ENCODE measurements at places on chromosomes 12 and 14.

DNA sequence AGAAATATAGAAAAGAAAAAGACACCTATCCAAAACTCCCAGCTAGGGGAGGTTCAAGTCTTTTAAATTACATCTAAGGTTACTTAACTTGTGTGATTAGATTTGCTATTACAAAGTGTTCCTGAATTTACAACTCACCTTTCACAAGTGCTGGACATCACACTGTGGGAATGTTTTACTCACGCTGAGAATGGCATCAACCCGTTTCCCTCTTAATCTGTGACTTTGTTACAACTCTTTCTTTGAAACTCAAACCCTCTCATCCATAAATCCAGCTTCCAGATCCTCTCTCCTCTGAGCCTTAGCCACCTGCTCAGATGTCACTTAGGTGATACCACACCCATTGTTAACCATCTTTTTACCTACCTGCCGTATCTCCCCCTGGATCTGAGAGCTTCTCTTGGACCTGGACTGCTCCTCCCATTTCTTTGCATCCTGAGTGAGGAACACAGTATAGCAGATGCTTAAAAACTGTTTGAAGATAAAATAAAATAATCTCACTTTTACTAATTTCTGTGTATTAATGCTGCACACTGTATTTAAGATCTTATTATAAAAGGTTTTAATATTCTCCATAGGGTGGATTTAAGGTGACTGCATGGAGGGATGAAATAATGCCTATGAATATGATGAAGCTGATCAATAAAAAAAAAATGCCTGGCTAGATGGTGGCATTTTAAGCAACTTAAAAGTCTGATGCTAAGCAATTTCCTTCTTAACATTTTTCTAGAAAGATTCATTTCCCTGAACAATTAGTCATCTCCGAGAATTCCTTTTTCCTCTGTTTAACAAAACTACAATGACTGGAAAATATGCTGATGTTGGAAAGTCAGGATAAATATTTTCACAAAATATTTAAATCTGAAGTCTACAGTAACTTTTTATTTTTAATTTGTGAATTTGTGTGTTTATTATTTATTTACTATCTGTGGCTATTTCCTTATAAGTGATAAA lies 39.1 kb upstream of the NAP1L1 start:
- no peak for DNase-seq

DNA sequence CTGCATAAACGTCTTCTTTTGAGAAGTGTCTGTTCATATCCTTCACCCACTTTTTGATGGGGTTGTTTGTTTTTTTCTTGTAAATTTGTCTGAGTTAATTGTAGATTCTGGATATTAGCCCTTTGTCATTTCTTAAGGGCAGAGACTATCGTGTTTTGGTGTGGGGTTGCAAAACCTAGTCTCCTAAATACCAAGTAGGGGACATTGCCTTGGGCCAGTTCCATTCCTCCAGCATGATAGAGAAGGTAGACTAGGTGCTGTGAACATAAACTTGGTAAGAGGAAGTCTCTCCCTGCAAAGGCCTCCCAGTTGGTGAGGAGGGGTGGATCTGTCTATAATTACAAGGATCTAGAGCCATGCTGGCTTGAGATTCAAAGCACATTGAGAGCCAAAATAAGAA lies 390.7 kb downstream of the VRK1 start:
- DNase-seq = no peak

- no peak for DNase-seq
Measured at GRCh38 chr12:130972586-130972950, 18.9 kb downstream of the ADGRD1 start.

DNA sequence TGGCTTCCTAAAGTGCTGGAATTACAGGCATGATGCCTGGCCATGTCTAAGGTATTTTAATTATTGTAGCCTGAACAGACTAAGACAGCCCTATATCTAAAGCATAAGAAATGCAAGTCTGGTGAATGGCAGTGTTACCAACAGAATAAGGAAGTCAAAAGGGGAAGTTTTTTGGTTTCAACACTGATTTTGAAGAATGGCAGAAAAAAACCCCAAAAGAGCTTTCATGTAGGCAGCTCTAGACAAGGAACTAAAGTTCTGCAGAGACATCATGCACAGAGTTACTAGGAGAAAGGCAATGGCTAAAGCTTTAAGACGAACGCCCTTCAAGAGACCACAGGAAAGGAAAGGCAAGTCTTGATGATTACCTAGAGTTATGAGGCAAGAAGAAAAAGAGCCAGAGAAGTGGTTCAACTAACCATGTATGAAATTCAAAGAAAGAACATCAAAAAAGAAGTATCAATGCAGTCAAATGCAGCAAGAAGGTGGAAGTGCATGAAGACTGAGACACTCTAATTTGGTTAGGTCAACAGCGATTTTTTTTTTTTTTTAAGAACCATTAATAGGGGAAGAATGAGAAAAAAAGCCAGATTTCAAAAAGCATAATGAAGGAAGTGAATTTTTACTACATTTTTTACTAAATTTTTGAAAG lies 50.8 kb downstream of the RPS6KA5 start:
- DNase-seq = no peak

GRCh38 chr12:64390275-64390851 lies at the start of gene C12orf56:
Gene C12orf56, minus strand, starts transcription at chr12:64390758. Its CDS starts 193 bp downstream, at chr12:64390565.
- DNase-seq = no peak

- DNase-seq = no peak
Measured at GRCh38 chr12:52279422-52280318, 5.2 kb downstream of the KRT86 start.

DNA sequence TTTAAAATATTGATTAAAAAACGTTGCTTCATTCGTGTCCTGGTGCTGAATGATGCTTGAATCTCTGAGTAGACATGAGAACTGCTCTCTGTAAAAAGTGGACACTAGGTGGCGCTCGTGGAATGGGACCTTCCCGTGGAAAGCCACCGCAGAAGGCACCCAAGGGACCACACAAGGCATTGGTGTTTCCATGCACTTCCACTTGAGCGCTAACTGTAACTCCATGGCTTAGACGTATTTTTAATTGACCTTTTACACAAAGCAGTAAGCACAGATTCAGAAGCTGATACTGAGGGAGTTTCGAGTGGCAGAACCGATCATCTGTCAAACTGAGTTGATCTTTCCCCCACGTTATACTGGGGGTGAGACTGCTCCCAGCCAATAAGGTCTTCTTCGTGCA lies 135.3 kb downstream of the PRKCH start:
- peak; percentile 83 for DNase-seq

DNA sequence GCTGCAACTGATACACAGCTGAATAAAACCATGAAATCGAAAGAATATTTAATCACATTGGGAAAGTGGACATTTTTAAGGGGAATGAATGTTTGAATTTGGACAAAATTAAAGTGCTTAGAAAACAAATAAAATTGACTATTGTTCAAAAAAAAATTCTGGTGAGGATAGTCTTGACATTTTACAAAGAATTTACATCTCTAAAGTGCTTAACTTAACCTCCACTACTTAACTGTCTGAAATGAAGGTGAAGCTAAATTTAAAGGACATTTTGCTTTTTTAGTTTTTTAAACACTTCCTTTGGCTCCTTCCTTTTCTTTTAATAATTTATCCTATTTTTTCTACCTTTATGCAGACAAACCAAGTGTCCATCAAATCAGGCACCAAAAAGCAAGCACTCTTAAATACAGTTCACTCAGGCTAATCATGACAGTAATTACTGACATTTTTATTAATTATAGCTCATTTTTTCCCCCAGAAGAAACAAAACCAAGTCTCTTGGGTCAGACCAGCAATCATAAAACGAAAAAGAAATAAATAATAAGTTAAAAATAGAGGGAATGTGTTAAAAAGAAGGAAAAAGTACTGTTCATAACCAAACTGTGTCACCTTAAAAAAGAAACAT lies 5.7 kb upstream of the CCND2 start:
- no peak for DNase-seq

- no peak for DNase-seq
Measured at GRCh38 chr12:124939079-124939420, 24.6 kb upstream of the UBC start.

DNA sequence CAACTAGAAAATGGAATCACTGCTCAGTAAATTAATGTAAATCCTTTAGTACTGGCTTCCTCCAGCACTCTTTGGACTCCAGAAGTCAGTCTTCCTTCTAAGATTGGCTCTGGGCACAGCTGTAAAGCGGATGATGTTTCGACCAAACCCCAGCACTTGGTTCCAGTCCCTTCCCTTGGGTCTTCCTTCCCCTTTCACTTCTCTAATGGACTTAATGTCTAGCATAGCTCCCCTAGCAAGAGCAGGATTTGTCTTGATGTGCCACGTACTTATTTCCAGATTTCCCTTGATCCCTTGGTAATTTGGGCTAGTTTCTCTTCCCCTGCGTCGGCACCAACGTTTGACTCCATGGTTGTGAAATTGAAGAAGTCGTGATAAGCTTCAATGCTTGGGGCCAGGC lies 28.3 kb downstream of the C12orf75 start:
- no peak for DNase-seq

DNA sequence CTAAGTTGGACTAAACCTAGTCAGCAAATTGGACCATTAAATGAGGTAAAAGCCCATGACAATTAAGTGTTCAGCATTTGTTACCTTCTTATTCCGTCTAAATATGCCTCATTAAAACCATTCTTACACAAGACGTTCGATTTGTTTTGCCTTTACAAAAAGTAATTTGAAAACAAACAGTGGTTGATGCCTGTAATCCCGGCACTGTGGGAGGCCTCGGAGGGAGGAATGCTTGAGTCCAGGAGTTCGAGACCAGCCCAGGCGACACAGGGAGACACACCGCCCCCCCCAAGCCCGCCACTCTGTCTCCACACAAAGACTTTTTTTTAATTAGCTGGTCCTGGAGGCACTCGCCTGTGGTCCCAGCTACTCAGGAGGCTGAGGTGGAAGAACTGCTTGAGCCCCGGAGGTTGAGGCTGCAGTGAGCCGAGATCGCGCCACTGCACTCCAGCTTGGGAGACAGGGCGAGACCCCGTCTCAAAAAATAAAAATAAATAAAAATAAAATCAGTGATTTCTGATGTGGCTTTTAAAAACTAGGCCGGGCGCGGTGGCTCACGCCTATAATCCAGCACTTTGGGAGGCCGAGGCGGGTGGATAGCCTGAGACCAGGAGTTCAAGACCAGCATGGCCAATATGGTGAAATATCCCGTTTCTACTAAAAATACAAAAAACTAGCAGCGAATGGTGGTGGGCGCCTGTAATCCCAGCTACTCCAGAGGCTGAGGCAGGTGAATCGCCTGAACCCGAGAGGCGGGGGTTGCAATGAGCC lies 856 bp upstream of the EIF4B start:
- peak; percentile 5 for DNase-seq

Data from activated T-cell treated with anti-CD3 and anti-CD28 coated beads for 4 hours (primary cell).